ENCODE measurements at places on chromosomes 5 and 9.

GRCh38 chr9:107704774-107705173 lies 215.2 kb upstream of the KLF4 start:
- DNase-seq = no peak

- DNase-seq = no peak
These were observed 70.2 kb downstream of the FNBP1 start for GRCh38 chr9:129972816-129973215.

GRCh38 chr5:117665121-117665520 lies 1090.5 kb upstream of the SEMA6A start:
- no peak for DNase-seq

GRCh38 chr9:79240774-79241173 lies 331.0 kb upstream of the TLE4 start:
- DNase-seq = no peak

- DNase-seq = no peak
These were observed 130.1 kb upstream of the SLC44A1 start for GRCh38 chr9:105114318-105114717.

DNA sequence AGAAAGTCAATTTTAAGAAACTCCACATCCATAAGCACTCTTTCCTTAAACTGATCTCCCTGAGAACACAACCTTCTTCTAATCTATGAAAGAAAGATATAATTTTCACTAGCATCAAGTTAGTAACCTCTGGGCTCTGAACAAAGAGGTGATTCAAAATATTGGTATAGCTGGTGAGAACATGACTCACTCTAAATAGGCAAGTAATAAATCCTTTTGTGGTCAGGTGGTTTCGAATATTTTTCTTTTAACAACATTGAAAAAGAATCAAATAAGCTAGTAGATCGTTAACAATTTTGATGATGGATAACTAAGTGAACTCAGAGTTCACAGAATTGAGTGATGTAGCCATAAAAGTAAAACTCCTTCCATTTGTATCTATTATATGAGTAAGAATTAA lies 150.6 kb upstream of the IQGAP2 start:
- no peak for DNase-seq
